Brain pericyte (primary cell): ENCODE measurements at places on chromosomes 12 and 14.

DNA sequence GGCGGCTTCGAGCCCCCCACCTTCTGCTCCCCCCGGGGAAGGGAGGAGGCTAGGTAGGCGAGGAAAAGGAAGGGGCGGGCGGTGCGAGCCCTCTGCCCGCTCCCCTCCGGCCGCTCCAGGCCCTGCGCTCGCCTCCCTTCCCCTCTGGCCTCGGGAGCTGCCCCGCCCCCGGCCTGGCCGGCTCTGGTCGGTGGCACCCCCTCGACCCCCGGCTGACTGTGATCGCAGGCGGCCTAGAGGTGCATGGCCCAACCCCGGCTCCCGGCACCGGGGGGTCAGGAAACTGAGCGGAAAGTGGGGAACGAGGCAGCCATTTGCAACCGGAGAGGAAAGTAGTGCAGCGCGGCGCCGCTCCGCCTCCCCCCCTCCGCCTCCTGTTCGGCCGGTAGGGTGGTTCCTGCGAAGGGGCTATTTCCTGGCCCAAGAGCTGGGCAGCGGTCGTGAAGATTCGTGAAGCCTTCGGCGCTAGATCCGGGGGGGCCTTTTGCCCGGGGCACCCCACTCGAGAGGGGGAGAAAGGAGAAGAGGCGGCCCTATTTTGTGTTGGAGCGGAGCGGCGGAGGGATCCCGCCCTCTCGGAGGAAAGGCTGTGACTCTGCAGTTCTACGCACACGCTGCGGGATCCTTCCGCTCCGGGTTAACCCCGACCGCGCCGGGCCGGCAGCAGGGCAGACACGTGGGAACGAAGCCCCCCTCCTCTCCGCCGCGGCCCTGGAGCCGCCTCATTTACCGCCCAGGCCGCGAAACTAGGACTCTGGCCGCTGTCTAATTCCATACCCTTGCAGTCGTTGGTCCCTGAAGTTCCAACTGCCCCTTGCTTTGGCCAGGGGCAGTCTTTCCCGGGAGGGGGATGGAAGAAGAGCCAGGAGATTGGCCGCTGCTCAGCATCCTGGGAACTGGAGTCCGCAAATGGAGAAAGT lies at the start of gene KMT2D:
Gene KMT2D, minus strand, starts transcription at position 558 of the 920 bp plus-strand sequence. CDS start 5,470 bp downstream, outside the sequence.
- DNase-seq, result peak; percentile 86

GRCh38 chr14:81449114-81449513 lies 49.0 kb upstream of the STON2 start:
- DNase-seq, result no peak

DNA sequence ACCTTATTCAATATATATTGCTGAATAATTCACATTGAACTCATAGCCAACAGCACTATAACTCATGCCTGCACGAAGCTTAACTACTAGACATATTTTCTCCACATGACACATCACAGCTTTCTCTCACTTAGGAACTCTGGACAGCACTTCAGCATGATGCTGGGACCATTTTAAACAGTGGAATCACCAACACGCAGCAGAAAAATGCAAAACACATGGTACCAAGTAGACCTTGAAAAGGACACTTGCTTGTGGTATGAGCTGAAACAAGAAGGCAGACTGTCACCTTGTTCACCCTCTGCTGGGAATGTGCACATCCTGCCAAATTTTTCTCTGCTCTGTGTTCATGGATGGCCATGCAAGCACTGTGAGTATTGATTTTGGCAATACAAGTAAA lies 34.8 kb upstream of the CD9 start:
- DNase-seq, result no peak

DNA sequence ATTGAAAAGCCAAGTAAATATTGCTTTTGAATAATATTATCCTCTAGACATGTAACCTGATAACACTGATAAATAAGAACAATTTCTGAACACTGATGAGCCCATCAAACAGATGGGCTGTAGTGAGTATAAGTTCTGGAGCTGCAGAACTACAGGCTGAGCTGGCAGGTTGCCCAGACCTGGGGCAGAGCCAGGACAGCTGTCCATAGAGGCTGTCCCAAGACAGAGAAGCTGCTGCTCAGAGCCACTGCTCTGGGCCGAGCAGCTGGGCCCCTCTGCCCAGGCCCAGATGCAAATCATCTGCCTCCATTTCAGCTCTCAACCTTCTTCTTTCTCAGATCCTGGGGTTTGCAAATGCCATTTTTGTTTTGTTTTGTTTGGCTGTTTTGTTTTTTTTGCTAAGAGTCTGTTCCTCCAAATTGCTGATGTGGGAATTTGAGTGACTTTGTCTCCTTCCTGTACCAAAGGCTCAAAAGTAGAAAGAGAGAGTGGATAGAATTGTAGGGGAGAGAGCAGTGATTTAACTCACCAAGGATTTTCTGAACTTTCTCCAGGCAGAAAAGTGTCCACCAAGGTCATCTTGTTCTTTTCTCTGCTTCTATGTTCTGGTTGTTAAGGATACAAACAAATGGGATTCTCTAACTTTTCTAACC lies 4.0 kb upstream of the TESPA1 start:
- DNase-seq, result peak; percentile 25

- DNase-seq, result no peak
Measured at GRCh38 chr14:103230658-103231334, 103.2 kb upstream of the EIF5 start.

DNA sequence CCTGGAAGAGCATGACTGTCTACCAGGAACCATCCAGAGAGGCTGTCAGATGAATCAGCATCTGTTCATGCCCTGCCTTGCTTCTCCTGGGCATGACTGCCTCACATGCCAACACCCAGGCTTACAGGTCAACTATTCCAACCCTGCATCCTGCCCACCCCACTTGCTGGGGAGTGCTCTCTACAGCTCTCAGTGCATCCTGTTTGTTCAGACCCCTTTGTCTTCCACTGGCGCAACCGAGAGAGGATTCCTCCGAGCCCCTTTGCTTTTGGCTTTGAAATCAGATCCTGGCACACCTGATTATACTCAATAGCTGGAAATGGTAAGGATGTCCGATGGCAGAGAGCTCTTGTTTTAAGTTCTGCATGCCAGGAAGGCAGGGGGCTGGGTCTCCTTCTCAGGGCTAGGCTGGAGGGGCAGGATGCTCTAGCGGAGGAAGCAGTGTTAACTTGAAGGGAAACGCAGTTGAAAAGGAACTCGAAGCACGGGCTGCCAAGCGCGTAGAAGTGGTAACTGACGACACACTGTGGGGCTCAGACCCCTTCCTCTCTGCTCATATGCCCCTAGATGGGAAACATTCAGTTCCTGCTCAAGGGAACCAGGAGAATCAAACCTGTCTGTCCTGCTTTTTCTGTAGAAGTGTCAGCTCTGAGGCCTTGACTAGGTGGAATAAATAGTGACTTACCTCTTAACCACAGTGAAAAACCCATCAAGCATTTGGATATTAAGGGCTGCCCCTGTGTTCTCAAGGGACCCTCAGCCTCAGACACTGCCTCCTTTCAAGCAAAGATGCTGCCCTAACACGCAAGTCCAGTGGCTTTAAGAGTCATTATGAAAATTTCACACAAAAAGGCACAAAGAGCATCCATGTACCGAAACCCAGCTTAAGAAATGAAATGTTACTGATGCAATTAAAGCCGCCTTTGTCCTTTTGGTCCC lies 297.5 kb downstream of the ZFP36L1 start:
- DNase-seq, result no peak

GRCh38 chr14:105563347-105563737 lies 37.0 kb downstream of the TMEM121 start:
- DNase-seq, result no peak

GRCh38 chr14:55107766-55108554 lies 21.1 kb upstream of the LGALS3 start:
- peak; percentile 94 for DNase-seq

DNA sequence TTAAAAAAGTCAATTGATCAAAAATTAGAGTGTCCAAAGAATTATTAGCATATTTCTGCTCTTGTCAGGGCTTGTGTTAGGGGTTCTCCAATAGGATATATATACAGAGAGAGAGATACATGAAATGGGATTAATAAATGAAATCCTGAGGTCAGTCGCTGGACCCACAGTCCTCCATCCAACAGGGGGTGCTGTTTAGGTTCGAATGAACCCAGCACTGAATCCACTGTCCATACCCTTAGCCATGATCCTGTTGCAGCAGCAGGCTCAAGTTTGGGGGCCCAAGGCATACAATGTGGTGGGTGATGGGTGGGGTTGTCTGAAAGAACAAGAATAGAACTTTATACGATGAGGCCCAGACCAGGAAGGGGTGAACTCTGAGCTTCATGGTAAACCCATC lies 780 bp upstream of the MYO1H start:
- DNase-seq, result no peak
